Vagina (tissue), 2 donors: ENCODE measurements at places on chromosomes 1 and 21. TPM values are rescaled to one million over a fixed set of nuclear protein-coding genes. Genes with fewer than 3 reads are reported as not detected.

Gene GJB5
- 23.6 TPM for total RNA-seq

Gene NHLH1
- not detected for total RNA-seq

Gene ROR1
- total RNA-seq, result 11.0 TPM

Gene DIPK1A
- total RNA-seq, result 7.9 TPM

DNA sequence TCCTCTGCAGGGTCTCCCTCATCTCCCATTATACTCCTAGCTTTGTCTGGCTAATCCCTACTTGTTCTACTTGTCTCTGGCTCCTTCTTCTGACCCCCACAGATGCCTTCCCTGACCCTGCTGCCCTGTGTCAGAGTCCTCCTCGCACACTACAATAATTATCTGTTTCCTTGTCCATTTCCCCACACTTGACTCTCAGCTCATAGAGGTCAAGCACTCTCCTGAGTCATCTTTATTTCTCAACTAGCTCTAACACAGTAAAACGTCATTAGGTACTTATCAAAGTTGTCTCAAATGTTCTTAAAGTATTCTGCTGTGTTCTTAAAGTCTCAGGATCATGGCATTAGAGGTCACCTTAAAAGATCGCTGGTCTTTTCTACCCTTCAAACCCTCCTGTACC lies 47.1 kb downstream of the C8A start:
- no peak for DNase-seq

DNA sequence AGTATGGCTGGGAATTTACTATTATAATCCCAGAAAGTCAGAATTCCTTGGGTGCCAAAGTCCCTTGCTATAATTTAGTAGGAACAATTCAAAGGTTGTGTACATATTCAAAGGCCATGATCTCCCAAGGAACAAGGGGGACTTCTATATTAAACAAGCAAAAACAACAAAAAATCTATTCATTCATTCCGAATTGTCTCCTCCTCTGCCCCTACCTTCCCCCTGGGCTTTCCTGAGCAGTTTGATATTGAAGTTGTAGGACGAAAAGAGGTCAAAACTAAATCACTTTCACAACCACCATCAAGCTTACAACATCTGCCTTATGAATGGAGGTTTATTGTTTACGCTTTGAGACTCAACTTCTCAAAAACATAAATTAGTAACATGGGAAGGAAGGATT lies 35.3 kb upstream of the SOD1 start:
- DNase-seq, result no peak

DNA sequence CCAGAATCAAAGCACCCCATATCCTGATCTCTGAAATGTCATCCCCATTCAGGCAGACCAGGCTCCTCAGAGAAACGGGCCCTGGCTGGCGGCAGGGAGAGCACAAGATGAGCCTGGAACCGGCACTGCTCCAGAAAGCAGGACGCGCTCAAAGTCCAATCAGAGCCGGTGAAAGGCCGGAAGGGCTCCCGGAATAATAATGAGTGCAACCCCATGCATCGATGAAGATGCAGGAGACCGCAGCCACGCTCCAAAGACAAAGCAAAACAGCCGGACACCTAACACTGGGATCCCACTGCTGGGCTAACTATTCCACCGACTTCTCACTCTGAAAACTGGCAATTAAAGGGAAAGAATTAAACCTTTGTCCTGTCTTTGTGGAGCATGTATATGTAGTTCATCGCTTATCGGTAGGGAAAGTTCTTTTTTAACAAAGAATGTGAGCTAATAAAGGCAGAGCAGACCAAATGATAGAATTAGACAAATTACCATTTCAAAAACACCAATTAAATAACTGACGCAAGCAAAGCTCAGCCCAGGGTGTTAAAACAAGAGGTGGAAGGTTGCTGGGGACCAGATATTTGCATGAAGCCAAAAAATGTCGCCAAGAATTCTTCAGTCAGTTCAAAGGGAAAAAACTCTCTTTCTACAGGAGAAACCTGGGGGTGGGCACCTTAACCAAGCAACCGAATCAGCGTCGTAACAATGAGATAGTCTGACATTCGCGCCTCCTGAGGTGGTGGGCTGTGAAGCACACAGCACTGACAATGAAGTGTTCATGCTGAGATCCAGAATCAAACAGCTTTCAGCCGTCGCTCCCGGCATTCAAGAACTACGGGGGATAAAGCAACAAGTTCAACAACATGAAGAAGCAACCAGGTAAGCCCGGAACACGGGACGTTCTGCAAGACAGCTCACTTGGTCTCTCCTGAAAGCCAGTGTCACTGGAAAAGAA lies 95.2 kb downstream of the NPHP4 start:
- no peak for DNase-seq

DNA sequence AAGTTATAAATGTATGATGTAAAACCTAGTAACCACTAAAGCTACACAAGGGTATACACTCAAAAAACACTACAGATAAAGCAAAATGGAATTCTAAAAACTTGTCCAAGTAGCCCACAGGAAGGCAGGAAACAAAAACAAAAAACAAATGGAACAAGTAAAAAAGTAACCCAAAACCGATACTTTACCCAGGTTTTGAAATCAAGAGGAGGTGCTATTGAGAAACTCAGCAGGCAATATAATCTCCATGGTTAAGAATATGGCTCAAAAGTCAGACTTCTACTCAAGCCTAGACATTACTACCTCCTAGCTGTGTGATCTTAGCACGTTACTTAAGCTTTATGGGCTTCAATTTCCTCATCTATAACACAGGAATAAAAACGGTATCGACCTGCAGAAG lies 13.3 kb downstream of the RBBP5 start:
- no peak for DNase-seq

DNA sequence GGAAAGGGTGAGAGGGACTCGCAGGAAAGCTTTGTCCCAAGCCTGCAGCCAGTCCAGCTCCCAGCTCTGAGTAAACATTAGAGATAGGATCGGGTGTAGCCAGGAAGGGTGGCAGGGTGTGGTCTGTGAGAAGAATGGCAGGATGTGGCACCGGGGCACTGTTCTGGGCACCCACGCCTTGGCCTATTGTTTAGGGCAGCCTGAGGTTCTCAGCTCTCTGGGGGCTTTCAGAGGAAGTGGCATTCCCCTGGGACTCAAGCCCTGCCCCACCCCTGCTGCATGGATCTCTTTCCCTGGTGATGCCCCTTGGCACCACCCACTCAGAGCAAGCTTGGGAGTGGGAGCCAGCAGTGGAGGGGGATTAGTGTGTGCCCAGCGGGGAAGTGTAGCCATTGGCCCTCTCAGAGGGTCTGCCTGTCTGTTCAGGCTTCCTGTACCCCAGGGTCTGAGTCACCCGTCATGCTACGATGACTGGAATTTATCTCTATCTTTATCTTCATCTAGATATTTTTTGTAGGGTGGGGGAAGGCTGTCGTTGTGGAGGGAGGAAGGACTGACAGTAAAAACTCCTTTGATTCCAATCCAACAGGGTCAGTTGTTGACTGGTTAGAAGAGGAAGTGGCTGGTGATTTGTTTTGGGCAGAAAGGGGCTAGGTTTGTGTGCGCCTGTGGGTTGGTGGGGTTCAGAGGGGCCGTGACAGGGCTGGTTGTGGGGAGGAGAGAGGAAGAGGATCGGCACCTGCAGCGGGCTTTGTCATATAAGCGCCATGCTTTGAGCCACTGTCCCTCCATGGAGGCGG lies 31.6 kb downstream of the SOX13 start:
- DNase-seq, result no peak

DNA sequence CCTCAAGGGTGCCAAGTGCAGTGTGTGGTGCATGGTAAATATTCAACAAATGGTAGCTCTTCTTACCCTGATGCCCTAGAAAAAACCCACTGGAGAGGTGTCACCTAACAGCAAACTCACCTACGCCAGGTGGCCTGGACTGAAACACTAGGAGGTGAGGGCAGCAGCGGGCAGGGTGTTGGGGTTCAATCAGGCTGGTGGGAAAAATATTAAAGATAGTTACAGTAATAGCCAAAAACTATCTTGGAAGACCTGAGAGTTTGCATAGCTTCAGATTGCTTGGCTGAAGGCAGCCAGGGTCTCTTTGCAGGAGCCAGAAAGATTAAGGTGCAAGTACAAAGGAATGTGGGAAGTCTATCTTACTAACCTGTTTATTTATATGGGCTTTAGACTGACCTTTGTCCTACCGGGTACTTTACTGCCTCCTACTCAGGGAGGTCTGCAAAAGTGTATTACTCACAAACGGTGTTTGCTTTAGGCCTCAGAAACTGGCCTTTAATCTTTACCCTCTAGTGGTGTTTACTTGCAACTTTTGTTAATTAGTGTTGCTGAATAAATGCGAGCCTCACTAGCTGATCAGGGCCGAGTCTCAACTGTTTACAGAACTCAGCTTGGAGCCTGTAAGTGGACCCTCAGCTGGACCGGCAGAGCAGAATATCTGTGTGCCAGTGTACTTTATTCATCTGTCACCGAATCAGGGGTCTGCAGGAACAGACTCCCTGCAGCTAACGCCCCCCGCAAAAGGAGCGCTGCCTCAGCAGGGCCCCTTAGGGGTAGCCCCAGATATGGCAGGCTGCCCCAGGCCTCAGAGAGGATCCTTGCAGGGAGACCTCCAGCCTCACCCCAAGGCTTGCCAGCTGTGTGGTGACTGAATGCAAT lies 63.9 kb downstream of the SYF2 start:
- DNase-seq, result no peak

GRCh38 chr1:58143972-58144697 lies 402.4 kb downstream of the OMA1 start:
- DNase-seq, result no peak

GRCh38 chr1:215987092-215987875 lies 420.2 kb downstream of the KCTD3 start:
- no peak for DNase-seq

- DNase-seq, result no peak
Observed at GRCh38 chr1:226985239-226985838, 45.2 kb downstream of the COQ8A start.

DNA sequence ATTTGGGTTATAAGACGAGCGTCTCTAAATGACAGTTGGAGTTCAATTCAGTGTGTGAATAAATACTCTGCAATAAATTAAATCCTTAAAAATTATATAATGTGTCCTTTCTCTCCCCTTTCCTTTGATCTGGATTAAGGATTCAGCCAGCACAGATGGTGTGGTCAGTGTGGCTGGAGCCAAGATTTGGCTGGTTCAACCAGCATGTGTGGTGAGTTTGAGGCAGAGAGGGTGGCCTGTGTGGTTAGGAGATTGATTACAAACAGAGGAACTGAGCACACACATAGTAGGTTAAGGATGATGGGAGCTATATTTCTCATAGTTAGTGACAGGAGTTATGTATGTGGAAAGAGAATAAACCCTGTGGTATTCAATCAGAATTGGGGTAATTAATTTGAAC lies 14.2 kb upstream of the AMIGO1 start:
- DNase-seq, result no peak

DNA sequence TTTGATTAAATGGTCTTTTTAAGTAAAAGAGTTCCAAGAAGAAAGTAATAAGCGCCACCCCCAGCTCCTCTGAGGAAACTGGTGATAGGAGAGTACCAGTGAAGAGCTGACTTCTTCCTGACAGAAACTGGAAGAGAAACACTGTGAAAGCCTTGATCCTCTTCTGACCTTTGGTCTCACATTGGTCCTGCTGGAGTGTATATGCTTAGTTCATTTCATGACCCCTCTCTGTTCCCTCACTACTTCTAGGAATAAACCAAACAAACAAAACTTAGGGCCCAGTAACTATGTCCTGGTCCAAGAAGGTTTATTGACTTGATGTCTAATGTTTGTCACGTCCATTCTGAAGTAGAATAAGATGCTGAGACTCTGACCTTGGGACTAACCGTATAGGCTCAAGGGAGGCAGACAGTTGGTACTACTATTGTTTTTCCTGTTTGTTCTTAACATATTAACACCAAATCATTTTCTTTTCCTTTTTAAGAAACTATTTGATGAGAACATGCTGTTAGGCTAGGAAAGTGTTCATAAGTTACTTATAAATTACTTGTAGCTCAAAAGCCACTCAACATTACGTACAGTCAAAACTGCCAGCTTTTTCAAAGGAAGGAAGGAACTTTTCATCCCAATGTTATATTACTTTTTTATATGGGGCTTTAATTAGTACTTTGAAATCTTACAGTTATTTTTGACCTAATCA lies 57.9 kb downstream of the MIER1 start:
- DNase-seq, result no peak

GRCh38 chr1:4977701-4978100 lies 323.3 kb downstream of the AJAP1 start:
- no peak for DNase-seq

- DNase-seq, result no peak
Observed at GRCh38 chr1:116852910-116853309, 56.8 kb upstream of the PTGFRN start.

- DNase-seq, result no peak
Observed at GRCh38 chr1:185412385-185413087, 95.5 kb upstream of the IVNS1ABP start.

- no peak for DNase-seq
Observed at GRCh38 chr1:155286544-155286943, 9.3 kb downstream of the HCN3 start.

DNA sequence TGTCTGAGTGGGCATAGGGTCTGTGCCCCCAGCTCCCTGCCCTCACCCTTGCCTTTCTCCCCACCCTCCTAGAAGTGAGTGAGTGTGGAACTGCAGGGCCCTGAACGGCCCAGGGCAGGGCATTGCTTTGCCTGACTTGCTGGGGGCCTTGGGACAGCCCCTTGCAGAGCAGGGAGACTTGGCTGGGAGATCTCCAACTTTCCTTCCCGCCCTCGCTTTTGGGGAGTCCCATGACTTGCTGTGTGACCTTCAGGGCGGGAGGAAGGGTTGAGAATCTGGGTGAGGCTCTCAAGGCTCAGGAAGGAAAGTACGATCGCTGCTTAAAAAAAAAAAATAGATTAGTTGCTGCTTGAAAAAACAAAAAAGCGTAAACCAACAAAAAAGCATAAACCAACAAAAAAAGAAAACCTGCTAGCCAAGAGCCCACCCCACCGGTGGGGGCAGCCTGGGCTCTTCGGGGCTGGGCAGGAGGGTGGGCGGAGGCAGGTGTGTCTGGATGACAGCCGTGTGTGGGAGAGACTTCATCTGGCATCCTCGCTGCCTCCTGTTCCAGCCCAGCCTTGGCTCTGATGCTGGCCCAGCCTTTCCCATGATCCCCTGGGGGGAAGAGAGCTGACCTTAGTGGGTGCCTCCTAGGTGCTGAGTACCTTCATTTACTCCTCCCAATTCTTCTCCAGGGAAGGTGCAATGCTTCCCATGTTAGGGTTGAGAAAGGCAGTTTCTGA lies 6.5 kb downstream of the NBL1 start:
- no peak for DNase-seq

DNA sequence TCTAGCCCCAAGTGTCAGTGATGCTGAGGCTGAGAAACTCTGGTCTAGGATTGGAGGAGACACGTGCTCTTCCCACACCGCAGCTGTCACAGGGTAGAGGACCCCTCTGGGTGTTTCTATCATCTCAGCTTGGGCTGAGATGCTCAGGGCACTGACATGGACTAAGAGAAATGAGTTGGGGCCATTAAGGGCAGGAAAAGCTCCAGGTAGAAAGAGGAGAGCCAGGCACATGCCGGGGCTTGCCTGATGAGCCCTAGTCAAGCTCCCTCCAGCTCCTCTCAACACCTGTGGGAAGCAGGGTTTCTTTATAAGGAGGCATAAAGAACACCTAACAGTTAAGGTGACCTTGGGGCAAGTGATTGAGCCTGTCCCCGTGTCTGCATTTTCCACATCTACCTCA lies 17.3 kb downstream of the ABCA4 start:
- DNase-seq, result no peak

GRCh38 chr1:205593532-205593931 lies 38.3 kb downstream of the ELK4 start:
- DNase-seq, result no peak
